ENCODE measurements at places on chromosomes 3 and 15.

GRCh38 chr3:9553021-9553947 is at the start of gene LHFPL4:
LHFPL4 (minus strand) TSS chr3:9553822; CDS start chr3:9552679, 1,143 bp downstream.
- no peak for DNase-seq

GRCh38 chr3:30567139-30567753 is 39.2 kb upstream of the TGFBR2 start:
- DNase-seq, result no peak

DNA sequence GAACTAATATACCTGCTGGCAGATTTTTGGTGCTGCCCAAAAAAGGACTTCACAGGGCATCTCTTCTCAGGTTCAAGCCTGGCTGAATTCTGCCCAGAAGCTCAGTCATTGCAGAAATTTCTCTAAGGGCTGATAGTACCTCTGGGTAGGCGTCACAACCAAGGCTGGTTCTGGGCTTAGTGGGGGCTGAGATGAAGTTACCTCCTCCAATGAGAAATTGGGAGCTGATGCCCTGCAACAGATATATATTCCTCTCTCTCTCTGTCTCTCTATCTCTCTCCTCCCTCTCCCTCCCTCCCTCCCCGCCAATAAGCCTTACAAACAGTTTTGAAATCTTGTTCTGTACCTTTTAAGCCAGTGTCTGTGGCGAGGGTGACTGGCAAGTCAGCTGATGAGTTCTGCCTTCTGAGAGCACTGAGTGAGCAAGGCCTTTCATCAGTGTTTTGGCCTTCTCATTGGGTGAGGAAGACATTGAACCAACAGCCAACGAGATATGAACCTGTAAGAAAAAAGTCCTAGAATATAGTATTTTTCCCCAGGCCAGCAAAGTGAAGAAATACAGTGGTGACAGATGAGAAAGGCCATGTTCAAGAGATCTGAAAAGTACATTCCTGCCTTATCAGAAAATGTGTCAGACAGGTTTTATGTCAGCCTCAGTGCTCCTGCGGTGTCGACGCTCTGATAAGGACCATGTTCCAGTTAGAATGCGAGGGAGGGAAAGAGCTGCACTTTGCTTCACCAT is 45.5 kb downstream of the TMEM39A start:
- no peak for DNase-seq

DNA sequence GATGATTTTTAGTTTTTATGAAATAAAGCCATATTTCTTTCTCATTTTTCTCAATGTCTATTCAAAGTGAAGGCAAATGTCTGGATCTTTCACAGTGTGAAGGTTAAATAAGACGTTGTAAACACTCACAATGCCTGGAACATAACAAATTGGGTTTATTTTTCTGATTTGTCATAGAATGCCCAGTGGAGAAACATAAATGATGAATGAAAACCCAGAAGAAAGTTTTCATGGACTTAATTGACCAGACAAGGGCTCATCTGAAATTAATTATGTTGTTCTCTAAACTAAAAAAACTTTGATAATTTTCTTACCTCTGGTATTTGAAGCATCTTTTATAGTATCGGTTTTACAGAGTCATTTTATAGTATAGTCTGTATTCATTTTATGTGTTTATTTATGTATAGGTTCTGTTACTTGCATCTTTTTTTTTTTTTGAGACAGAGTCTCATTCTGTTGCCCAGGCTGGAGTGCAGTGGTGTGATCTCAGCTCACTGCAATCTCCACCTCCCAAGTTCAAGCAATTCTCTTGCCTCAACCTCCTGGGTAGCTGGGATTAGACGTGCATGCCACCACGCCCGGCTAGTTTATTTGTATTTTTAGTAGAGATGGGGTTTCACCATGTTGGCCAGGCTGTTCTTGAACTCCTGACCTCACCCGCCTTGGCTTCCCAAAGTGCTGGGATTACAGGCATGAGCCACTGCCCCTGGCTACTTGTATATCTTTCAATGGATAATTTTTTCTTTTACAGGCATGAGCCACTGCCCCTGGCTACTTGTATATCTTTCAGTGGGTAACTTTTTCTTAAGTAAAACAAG is 15.1 kb upstream of the BNIP2 start:
- no peak for DNase-seq

- DNase-seq, result peak; percentile 64
These were observed 117.3 kb upstream of the PLXND1 start for GRCh38 chr3:129723558-129724324.

- no peak for DNase-seq
These were observed 26.7 kb downstream of the SMAD3 start for GRCh38 chr15:67091980-67092677.

- no peak for DNase-seq
These were observed 2.6 kb upstream of the XYLB start for GRCh38 chr3:38343797-38344594.

DNA sequence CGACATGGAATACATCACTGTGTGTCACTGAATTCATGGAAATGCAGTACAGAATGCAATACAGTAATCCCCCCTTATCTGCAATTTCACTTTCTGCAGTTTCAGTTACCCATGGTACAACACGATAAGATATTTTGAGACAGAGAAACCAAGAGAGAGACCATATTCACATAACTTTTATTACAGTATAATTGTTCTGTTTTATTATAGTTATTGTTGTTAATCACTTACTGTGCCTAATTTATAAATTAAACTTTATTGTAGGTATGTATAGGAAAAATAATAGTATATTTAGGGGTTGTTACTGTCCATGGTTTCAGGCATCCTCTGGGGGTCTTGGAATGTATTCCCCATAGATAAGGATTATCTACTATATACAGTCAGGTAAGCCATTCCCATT is 61.8 kb downstream of the MBNL1 start:
- DNase-seq, result no peak

DNA sequence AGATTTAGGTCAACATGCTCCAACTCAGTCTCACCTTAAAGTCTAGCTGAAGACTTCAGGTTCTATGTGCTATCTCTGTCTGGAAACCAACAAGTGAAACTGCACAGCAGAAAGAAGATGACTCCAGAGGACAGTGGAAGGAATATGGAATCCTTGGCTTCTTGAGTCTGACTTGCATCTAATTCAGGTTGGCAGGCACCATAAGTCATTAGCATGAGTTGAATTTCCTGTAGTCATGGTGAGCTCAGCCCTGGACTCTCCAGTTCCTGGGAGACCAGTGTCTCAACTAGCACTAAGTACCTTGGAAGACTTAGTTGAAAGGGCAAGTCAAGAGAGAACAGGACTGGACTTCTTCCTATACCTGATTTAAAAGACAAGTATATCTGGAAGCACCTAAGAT is 129.7 kb downstream of the DTWD1 start:
- no peak for DNase-seq

DNA sequence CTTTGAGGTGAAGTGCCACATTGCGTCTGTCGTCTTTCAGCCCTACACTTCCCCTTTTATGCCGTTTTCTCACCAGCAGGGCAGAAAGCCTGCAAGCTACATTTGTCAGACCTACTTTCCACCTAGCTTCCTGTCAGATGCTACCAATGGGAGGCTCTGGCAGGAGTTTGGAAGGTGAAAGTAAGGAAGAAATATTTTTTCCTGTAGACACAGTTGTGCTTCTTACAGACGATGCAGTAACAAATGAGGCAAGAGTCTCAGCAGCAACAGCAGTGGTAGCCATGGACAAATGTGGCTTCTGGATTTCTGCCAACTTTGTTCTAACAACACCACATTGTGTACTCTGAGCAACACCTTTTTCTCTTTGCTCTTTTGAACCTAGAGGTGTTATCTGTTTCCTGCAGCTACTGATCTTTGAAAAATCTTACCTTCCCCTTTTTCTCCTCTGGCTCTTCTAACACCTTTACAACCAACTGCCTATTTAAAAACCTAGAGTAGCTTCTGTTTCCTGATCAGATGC is 70.6 kb upstream of the STT3B start:
- no peak for DNase-seq

DNA sequence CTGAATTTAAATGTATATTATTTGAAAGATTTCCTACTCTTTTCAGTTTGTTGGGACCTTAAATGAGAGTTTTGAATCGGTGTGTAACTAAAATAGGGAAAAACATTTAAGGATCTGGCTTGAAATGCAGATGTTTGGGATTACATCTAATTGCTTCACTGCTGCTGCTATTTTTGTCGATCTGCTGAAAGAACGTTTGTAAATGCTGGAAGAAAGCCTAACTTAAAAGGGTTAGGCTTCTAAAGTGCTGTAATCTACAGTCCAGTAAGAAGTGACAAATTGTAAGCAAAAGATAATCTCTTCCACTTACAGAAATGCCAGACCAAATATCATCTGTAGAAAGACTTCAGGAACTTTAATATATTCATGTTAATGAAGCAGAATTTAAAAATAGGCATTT is 691.6 kb downstream of the ZNF385D start:
- no peak for DNase-seq

DNA sequence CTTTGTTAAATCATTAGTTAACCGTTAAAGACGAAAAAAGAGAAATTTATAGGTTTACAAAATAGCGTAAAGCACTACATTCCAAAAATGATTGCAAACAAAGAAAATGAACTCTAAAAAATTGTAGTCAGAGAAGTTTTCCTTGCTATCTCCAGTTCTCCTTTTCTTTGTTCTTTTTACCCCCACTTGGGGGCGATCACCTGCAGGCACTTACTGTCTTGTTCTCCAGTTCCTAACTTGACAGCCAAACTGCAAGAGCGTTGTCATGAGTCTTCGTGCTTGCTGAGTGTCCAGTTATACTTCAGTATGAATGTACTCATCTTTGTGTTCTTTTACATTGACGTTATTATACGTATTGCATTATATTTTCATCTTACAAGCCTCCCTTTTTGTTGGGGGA is 54.5 kb downstream of the CHD2 start:
- DNase-seq, result no peak

DNA sequence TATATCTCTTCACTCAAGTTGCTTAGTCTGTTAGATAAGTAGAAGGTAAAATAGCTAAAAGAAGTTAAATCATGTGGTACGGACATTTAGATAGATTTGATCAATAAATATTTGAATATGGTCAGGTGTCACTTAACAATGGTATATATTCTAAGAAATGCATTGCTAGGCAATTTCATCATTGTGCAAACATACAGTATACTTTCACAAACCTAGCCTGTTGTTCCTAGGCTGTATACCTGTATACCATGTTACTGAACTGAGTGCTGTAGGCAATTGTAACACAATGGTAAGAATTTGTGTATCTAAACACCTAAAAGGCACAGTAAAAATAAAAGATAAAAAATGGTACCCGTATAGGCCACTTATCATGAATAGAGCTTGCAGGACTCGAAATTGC is 112.8 kb upstream of the CGNL1 start:
- DNase-seq, result no peak

DNA sequence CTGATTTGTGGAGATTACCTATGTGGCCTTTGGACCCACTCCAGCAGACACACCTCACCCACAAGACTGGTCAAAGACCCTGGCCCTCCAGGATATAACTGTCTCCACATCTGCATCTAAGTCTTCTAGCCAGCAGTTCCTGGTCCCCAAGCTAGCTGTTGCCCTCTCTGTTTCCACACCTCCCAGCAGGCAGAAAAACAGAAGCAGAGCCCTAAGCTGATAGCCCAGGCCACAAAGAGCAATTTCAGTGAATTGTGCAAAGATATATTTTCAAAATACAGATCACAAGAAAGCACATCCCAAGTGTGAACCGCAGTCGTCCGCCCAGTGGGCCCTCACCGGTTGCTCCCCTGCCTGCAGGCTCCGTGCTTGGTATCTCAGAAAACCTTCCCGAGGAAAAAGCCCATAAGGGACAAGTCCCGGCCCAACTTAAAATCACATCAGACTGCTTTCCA is 2.6 kb downstream of the TNIK start:
- DNase-seq, result no peak

GRCh38 chr3:21704796-21705195 is 46.2 kb downstream of the ZNF385D start:
- DNase-seq, result no peak

GRCh38 chr3:70042641-70043040 is 43.1 kb downstream of the SAMMSON start:
- DNase-seq, result no peak

DNA sequence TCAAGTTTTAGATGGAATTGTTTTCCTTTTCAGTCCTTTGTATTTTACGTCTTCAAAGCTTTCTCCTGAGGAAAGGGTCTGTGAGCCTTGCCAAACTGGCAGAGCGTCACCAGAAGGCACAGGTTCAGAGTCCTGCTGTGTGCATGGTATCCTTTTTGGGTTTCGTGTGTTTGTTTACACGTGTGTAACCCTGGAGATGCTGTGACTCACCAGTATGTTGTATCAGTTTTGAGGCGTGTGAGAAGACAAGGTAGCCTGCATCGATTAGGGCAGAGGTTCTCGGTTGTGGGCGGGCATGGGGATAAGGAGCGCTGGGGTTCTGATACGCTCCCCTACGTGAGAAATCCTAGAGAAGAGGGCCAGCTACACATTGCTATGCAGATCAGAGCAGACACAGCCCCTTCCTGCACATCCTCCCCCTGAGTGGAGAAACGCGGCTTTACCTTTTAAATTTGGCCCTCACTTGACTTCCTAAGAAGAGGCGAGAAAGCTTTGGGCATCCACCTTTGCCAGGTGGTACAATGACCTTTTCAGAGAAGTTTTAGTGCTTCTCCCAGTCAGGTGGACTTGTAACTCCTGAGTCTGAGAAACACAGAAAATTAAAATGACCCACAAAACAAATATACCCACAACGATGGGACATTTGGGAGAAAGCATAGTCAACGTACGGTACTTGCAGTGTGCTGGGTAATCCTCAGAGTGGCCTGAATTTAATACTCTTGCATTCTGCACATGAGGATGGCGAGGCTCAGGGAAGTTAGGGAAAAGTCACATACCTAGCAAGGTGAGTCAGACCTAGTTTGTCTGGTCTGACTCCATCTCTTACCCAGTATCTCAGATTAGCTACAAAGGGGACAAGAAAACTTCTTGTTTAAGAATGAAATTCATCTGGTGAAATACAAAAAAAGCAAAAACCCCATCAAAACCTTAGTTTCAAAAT is 38.1 kb downstream of the TRAK1 start:
- no peak for DNase-seq

- no peak for DNase-seq
These were observed 79.0 kb upstream of the SELENOK start for GRCh38 chr3:53970661-53971060.

DNA sequence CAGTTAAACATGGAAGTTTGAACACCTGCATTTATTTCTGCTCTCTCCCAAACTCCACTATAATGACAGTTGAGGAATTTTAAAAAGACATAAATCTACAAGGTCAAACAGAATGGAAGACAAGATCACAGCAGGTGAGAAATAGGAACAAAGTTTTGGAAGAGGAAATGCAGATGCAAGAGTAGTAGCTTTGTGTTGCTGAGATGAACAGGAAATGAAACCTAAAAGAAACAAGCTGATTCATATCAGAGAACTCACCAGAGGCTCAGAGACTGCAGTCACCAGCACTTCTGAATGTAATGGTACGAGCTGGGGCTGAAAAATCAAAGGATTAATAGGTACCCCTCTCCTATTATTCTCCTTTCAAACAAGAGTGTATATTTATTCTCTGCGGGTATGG is 459.9 kb downstream of the RAP2B start:
- DNase-seq, result no peak
